ENCODE measurements at places on chromosomes 4 and X. TPM values are rescaled to one million over a fixed set of nuclear protein-coding genes. Genes with fewer than 3 reads are reported as not detected.

DNA sequence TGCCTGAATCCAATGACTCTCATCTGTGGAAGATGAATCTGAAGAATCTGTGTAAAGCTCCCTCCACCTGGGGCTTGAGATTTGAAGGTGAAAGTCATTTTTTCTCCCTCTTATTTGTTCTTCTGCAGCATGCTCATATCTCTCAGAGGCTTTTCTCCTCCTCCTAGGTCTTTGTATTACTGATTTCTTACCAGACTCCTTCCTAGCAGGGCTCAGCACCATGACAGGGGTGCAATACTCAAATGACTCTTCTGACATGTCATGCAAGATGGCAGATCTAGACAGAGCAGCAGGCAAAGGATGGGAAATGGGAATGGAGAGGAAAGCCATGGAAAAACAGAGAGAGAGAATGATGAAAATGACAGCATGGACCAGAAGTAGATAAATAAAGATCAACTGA, 118.3 kb downstream of the TMA16 start:
- no peak for DNase-seq

- DNase-seq, result no peak
These were observed 398.3 kb upstream of the FAM47C start for GRCh38 chrX:36609616-36610585.

DNA sequence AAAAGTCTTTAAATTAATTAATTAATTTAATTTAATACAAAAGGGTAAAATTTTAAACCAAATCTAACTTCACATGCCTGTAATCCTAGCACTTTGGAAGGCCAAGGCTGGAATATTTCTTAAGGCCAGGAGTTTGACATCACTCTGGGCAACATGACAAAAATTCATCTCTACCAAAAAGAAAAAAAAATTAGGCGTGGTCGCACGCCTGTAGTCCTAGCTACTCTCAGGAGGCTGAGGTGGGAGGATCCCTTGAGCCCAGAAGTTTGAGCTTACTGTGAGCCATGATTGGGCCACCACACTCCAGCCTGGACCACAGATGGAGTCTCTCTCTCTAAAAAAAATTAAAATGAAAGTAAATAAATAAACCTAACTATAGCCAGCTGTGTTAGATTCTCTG, 39.2 kb upstream of the ANTXR2 start:
- DNase-seq, result no peak

- no peak for DNase-seq
These were observed 279.2 kb upstream of the NOCT start for GRCh38 chr4:138736362-138736761.

DNA sequence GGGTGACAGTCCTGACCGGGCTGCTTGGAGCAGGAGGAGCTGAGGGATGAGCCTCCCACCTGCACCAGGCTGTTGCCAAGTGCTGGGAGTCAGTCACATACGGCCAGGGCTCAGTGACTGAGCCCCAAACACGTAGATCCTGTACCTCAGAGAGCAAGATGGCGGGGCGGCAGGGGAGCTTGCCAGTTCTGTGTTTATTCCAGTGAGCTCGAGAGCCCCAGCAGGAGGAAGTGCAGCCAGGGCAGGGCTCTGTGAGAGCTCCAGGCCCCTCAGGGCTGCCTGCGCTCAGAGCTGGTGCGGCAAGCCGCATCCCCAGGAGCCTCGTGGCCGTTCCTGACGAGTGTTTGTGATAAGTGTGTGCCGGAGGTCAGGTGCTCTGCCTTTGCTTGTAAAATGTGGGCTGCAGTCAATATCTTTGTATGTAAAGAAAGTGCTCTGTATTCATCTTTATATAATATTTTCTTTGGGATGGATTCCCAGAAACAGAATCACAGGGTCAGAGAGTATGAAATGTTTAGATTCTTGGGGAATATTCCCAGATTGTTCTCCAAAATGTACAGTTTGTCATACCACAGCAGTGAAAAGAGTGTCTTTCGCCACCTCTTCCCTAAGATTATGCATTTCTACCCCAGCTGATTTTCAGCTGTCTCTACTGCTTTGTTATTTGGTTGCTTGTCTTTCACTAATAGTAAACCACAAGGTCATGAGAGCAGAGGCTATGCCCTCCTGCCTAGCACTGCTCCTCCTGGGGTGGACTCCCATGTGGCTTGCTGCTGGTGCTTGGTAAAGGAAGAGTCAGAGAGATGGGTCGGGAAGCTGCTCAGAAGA, 50.3 kb downstream of the NELFA start:
- no peak for DNase-seq

DNA sequence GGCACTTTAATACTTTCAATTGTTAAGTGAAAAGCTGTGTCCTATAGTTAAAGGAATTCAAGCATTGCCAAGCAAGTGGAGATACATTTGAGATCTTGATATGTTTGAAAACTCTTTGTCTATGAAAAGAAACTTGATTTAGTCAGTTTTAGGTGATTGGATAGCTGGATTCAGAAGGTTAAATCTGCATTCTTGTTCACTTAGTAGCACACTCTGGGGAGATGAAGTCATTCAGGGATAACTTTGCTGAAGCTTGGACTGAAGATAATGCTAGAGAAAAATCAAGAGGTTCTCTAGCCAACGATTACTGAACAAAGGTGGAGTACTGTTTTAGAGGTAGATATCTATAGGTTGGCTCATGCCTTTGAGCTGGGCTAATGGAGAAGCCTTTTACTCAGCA, 90.6 kb downstream of the DCAF8L2 start:
- no peak for DNase-seq

DNA sequence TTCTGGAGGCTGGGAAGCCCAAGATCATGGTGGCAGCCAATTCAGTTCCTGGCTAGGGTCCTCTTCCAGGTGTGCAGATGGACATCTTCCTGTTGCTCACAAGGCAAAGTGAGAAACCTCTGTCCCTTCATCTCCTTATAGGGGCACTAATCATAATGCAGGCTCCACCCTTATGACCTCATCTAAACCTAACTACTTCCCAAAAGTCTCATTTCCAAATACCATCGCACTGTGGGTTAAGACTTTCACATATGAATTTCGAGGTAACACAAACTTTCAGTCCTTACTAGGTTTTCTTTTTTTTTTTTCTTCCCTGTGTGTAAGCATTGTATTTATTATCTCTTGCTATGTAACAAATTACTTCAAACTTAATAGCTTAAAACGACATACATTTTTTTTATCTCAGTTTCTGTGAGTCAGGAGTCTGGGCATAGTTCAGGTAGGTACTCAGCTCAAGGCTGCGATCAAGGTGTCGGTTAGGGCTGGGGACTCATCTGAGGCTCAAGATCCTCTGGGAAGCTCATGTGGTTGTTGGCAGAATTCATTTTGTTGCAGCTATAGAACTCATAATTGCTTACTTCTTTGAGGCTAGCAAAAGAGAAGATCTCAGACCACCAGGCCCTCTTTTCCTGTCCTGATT, 204.7 kb upstream of the STK26 start:
- no peak for DNase-seq

- no peak for DNase-seq
These were observed 288.5 kb downstream of the ASMT start for GRCh38 chrX:1903236-1903935.

DNA sequence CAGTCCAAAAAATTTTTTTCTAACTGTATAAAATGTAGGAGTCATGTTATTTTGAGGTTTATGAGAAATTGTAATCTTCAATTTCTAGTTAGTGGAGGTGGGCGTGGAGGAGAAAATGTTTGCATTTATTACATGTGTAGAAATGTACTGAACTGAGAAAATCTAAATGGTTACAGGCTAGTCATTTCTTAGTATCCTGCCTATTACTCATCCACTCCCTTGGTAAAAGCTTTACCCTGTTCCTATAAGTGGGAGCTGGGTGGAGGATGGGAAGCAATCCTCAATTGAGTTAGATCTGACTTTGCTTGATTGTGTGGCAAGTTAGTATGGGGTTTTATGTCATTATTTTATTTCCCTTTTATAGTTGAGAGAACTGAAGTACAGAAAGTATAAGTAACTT, 73.8 kb downstream of the POLA1 start:
- no peak for DNase-seq

DNA sequence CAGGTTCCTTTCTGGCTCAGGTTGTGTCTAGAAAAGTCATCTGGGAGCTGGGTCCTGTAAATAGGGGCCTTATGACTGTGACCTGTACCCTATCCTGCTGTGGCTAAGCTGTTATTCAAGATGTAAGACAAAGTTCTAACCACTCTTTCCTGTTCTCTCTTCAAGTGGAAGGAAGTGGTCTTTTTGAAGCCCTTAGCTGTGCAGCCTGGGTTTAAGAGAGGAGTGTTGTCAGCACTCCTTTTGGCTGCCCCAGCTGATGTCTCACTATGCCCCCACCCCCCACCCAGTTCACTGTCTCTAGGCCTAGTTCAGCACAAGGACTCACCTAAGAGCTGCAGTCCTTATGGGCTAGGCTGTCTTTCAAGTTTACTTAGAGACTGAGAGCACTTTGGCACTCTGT, 1069.5 kb downstream of the FAM133A start:
- no peak for DNase-seq

GRCh38 chr4:158209825-158210807, at the start of gene TMEM144:
Gene TMEM144 (plus strand): TSS chr4:158210486. CDS start chr4:158212668, 2,182 bp downstream.
- no peak for DNase-seq

GRCh38 chrX:150935467-150935866, 37.0 kb upstream of the CD99L2 start:
- no peak for DNase-seq

- DNase-seq, result no peak
These were observed 145.1 kb upstream of the IL1RAPL2 start for GRCh38 chrX:104420907-104421306.

- no peak for DNase-seq
These were observed 36.2 kb upstream of the TASL start for GRCh38 chrX:30613721-30614120.

- no peak for DNase-seq
These were observed 13.9 kb downstream of the FNIP2 start for GRCh38 chr4:158782551-158783360.

DNA sequence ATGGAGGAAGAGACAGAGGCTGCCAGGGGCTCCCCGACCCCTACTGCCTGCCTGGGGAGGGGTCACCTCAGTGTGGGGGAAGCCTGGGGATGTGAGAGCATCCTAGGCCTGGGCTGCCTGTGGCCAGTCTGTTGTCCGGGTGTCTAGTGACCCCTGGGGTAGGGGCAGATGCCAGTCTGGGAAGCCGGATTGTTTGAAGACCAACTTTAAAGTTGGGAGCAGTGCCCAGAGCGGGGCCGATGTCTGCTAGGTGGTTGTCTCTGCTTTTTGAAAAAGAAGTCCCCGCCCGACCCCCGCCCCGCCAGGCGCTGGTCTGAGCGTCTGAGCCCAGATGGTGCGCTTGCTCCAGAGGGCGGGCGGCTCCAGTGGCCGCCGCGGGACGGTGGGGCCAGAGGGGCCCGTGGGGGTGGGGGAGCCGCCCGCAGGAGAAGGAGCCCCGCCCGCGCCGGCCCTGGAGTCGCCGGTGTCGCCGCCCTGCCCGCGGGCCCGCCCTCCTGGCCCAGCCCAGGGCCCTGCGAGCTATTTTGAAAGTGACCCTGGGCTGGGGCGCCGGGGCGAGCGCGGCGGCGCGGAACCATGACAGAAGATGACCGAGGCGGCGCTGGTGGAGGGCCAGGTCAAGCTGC, at the start of gene DOK7:
Gene DOK7, plus strand, starts transcription at position 517 of the 626 bp plus-strand sequence. Its CDS starts 70 bp downstream, at position 587.
- no peak for DNase-seq

- no peak for DNase-seq
These were observed 417.0 kb downstream of the AFF2 start for GRCh38 chrX:148917441-148917840.

- DNase-seq, result no peak
These were observed 68.3 kb downstream of the PALLD start for GRCh38 chr4:168565130-168565529.

DNA sequence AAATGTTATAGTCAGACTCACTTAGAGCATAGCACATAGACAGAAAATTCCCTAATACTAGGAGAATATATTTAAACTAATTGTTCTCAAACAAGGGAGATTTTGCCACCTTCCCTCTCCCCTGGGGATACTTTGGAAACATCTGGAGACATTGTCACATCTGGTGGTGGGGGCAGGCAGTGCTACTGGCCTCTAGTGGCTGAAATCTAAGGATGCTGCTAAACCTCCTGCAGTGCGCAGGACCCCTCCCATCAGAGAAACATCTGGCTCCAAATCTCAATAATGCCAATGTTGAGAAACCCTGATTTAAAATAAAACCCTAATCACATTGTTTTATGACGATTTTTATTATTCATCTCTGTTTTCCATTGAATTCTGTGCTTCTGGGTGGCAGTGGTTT, 244.9 kb downstream of the FRMPD4 start:
- no peak for DNase-seq

DNA sequence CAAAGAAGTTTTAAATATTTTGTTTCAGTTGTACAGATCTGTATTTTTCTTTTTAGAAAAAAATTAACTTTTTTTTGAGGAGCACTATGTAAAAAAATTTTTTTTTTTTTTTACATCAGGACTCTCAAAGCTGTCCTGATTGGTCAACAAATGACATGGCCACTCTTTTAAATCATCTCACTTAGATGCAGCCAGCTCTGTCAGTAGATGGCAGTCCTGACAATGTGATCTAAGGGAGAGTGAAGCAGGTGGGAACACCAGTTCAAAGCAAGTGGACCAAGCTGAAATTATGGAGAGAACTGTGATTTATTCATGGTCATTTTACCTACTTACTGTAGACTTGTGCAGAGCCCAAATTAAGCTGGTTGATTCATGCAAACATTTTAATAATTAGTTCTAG, 174.7 kb upstream of the GPRIN3 start:
- DNase-seq, result no peak

GRCh38 chrX:69303231-69303630, 138.0 kb upstream of the PJA1 start:
- no peak for DNase-seq

Gene NEUROG2
- not detected for polyA plus RNA-seq

Gene HOPX
- polyA plus RNA-seq, result 8.5 TPM

Gene CXCL3
- polyA plus RNA-seq, result 6.3 TPM

Gene UBA6
- polyA plus RNA-seq, result 142 TPM

Gene DNAJB14
- polyA plus RNA-seq, result 10.7 TPM

Gene OPN1MW2
- not detected for polyA plus RNA-seq

Gene ARHGEF38
- 0.01 TPM for polyA plus RNA-seq

Gene LDB2
- polyA plus RNA-seq, result not detected

Gene MTCP1
- 5.0 TPM for polyA plus RNA-seq

Gene NR0B1
- polyA plus RNA-seq, result not detected

Gene APLN
- polyA plus RNA-seq, result 1.8 TPM

Gene LPAR4
- not detected for polyA plus RNA-seq

Gene GRID2
- polyA plus RNA-seq, result not detected
